NCI-H69 (cell line): ENCODE measurements at places on chromosomes 7 and 10.

DNA sequence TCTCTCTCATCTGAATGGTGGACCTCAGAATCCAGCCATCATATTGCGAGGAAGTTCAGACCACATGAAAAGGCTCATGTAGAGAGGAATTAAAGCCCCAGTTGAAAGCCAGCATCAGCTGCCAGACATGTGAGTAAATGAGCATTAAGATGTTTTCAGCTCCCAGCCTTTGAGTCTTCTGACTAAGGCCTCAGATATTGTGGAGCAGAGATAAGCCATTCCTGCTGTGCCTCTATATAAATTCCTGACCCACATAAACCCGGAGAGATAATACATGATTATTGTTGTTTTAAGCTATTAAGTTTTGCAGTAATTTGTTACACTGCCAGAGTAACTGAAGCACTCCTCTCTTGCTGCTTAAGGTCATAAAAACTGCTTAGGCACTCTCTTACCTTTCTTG, 14.6 kb downstream of the FAM149B1 start:
- DNase-seq, result no peak

GRCh38 chr7:102918845-102919244, 6.0 kb downstream of the LRRC17 start:
- no peak for DNase-seq

DNA sequence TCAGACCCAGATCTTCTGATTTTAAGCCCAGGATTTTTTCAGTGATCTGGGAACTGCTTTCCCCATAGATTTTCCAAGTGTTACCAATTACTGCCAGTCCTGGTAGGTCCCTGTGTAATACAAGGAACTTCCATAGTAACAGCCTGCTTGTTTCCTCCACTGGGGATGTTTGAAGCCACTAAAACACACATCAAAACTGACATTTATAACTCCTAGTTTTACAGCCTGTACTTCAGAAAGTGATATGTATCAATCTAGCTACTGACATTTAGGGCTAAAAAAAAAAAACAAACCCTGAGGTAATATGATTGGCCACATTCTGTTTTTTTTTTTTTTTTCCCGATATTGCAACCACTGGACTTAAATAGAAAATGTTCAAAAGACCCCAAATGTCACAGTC, 166.9 kb upstream of the SP4 start:
- DNase-seq, result no peak

DNA sequence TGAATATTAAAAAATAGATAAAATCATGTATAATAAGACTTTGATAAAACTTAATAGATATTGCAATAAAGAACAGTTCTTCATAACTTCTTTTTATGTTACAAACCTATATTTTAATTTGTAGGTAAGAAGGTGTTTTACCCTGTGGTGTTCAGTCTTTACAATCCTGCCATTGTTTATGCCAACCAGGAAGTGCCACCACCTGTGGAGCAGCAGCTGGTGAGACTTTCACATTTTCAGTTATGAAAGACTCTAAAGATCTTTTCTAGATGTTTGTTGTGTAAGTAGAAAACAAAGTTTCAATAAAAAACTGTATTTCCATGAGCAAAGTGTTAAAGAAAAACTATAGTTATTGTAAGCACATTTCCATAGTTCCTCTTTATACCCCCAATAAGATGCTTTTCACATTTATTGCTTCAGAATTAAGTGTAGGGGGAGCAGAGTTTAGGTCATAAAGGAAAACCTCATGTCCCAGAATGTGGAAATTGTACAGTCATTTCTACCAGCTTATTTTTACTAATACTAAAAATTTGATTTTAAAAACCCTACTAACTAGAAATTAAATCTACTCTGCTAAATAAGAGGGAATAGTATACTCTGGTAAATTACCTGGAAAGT, 28.7 kb downstream of the CSGALNACT2 start:
- peak; percentile 73 for DNase-seq

DNA sequence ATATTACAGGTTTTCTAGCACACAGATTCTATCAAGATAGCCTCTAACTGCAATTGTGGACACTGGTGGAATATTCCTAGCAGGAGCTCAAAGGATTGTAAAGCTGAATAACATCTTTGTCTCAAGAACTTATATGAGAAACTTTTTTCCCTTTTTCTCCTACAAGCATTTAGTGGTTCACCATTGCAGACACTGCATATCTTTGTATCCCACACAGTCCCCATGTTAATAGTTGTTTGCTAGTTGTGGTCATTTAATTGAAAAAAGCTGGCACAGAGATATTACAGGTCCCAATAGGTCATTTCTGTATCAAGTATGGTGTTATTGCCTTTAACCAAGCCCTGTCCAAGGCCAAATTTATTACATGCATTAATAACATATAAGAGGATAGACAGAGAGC, 226.2 kb upstream of the TCF7L2 start:
- no peak for DNase-seq

DNA sequence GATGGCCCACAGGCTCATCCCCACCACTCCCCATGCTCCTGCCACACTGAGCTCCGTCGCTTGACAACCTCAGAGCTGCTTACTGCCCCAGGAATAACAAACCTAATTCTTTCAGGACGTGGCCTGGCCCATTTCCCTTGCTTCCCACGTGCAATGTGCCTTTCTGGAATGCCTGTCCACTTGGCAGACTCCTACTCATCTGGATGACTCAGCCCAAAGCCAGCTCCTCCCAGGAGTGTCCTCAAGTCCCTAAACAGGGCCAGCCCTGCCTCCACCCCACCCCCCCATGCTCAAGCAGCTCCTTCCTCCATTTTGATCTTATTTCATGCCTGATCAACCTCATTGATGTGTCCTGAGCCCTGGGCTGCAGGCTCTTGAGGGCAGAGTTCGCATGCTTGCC, 164.9 kb upstream of the RNF32 start:
- no peak for DNase-seq

DNA sequence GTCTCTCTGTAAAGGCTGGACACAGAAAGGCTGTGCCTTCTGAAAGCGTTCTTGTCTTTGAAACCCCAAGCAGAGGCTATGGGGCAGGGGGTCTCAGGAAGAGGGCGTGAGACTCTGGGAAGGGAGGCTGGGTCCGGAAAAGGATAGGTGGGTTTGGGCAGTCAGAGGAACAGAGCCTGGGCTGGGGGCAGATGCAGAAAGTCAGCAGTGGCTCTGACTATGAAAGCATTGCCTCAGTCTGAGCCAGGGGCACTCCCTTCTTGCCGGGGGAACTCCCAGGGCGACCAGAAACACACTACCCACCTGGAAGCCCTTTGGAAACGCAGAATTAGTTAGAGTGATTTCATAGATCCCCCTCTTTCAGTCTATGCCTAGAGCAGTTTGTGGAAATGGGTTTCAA, 72.0 kb downstream of the VWA2 start:
- DNase-seq, result no peak

GRCh38 chr10:86706401-86706841, 38.1 kb downstream of the LDB3 start:
- DNase-seq, result no peak

GRCh38 chr10:130561681-130562080, 425.5 kb downstream of the GLRX3 start:
- DNase-seq, result no peak

DNA sequence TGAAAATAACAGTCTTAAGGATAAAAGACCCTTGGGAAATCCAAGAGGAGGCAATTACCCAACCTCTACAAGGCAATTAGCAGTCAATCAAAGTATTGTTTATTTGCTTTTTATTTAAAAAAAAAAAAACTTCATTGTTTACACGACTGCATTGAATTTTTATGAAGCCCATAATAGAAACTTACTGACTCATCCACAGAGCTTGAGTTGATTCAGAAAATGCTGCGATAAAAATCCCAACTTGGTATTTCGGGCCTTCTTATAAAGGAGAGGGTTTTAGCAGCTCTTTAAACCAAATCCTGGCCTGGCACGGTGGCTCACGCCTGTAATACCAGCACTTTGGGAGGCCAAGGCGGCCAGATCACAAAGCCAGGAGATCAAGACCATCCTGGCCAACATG, 69.2 kb upstream of the PALS2 start:
- no peak for DNase-seq

GRCh38 chr10:71278691-71279588, 40.1 kb upstream of the SLC29A3 start:
- DNase-seq, result peak; percentile 85

- no peak for DNase-seq
Measured at GRCh38 chr7:27248911-27249723, 6.5 kb downstream of the EVX1 start.

- DNase-seq, result no peak
Measured at GRCh38 chr7:131673576-131673975, 117.1 kb upstream of the PODXL start.

DNA sequence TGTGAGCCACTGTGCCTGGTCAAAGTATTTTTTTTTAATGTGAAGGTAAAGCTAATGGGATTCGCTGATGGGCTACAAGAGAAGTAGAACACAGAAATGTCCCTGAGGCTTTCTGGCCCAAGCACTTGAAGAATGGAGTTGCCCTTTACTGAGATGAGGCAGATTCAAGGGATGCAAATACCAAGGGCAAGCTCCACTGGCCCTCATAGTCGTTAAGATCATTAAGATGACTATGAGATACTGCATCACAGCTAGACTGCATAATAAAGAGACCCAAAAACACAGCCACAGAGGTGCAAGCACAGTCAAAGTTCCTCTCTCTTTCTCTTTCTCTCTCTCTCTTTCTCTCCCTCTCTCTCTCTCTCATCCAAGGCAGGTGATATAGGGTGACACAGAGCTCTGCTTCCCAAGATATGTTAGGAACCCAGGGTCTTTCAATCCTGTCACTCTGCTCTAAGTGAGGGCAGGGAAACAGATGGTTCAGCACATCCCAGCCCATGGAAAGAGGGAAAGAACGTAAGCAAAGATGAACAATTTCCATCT, 117.4 kb downstream of the SFMBT2 start:
- DNase-seq, result no peak

DNA sequence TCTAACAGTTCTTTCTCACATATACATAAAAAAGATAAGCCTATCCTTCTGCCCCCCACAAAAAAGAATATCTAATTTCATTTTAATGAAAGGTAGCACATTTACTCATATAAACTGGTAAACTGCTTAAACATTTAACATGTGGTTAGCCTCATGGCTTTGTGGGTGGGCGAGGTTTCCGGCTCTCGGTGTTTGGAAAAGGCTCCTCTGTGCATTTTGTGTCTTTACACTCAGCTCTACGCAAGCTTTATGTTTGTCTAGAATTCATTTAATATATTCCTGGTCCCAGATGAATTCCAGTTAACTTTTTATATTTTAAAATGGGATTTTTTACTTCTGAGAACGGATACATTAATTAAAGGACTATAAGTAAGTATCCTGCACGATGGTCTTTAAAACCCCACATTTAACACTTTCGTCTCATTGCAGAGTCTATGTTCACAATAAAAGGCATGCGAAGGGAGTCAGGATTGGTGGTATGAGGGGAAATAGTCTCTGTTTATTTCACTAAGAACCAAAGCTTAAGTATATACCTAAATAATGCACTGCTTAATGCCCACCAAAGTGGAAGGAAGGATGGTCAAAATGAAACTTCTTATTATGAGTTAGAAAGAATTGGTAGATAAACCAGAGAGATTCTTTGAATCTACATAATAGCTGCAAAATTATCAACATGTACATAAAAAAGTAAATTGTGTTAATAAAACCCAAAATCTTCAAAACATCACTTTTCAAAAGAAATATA, 197.2 kb downstream of the CRPPA start:
- DNase-seq, result no peak

- DNase-seq, result no peak
Measured at GRCh38 chr10:47144525-47144924, 155.5 kb upstream of the GDF10 start.

DNA sequence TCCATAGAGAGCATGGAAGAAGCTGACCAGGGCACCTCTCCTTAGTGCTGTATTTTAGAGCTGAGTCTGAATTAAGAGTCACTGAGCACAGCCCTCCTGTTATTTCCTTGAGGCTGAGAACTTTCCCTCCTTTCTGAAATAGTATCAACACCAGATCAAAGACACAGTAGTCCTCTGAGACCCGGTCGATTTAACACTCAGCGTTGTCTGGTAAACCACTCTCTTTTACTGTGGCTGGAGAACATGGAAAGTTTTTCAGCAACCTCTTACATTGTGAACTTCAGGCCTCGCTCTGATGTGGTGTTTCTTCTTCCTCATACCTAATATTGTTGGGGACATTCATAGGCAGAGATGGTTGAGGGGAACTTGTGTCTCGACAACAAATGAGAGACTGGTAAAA, 202.0 kb upstream of the MTPN start:
- no peak for DNase-seq

GRCh38 chr10:6145166-6145987, 56.5 kb downstream of the RBM17 start:
- DNase-seq, result peak; percentile 58

- no peak for DNase-seq
Measured at GRCh38 chr7:99124751-99125504, 19.0 kb downstream of the SMURF1 start.
